ENCODE measurements at places on chromosomes 11 and 22.
A peak's percentile ranks its signal among the peaks of the same experiment; 100 is the strongest.

GRCh38 chr22:43234264-43234988, 47.5 kb upstream of the TTLL12 start:
- no peak for DNase-seq

DNA sequence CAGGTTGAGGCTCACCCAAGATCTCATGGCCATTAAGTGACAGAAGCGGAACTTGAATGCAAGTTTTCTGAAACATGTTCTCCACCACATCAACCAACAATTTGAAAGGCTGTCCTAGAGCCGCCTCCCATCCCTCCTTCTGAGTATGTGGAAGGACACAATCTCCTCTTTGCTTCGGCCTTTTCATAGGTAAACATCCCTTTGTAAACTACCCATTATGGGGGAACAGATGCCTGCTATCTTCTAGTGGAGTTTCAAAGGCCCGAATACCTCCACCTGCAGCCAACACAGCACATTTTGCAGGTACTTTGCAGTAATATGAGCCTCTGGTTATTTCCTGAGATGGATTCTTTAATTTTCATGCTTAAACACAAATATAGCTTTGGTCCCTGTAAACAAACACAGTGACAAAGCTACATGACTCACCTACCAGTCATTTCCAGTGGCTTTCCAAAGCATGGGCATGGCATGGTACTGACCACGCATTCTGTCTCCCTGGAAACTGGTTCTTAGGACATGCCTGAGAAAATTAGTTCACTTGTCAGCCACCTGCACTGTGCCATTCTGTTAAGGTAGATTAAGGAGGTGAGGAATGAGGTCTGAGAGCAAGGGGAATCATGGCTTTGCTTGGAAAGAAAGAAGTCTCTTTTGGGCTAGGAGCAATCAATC, 60.2 kb downstream of the EHF start:
- peak; percentile 72 for DNase-seq

DNA sequence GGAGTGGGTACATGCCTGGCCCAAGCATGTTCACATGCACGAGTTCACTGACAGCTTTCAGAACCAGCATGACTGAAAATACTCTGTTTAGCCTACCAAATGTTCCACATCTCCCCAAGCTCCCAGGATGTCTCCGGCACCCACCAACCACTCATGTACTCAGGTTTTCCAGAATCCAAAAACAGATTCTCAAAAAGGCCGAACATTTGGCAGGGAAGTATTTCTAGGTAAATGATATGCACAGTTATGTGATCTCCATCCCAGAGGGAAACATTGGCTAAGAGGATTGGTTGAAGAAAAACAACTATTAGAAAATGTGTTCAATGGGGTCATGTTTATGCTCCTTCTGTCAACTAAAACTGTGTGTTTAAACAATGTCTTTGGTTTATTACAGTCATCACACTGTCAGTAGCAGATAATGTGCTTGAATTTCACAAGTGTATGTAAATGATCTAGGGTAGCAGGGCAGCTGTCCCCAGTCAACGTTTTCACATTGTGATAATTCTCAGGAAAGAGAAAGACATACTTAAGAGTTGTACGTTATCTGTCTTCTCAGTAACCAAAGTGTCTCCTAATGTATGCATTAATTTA, 52.3 kb downstream of the BARX2 start:
- no peak for DNase-seq

GRCh38 chr11:86151174-86152005, 82.5 kb upstream of the PICALM start:
- peak; percentile 8 for DNase-seq

GRCh38 chr22:43833286-43834240, 21.5 kb upstream of the EFCAB6 start:
- no peak for DNase-seq

DNA sequence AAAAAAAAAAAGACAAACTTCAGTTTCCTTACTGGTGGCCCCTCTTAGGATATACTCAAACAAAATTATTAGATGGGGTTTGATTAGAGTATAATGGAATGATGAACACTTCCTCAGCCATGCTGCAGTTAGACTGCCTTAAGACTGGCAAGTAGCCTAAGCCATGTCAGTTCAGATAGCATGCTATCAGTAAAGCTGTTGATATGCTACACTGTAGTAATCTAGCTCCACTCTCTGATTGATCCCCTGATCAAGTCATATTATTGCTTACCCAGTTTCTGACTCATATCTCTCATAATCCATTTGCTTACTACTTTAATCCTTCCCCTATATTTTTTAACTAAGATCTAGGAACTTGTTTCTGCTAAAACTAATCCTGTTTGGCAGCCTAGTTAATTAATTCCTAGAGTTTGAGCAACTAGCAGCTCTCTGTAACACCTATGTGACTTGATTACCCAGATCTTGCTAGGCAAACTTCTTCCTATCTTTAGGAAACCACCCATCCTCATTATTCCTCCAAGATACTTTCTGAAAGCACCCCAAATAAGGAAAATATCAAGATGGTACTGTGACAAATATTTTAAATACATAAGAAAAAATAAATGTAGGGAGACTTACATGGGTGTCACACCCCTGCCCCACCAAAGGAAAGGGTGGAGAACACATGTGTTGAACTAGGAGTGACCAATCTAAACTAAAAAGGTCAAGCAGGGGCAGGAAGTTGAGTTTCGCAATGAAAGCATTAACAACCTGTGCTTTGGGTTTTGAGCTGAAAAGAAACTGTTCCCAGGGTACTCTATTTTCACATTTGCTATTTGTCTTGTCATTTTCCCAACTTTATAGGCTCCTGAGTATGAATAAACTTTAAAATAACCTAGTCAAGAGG, 43.2 kb downstream of the PIK3C2A start:
- no peak for DNase-seq

DNA sequence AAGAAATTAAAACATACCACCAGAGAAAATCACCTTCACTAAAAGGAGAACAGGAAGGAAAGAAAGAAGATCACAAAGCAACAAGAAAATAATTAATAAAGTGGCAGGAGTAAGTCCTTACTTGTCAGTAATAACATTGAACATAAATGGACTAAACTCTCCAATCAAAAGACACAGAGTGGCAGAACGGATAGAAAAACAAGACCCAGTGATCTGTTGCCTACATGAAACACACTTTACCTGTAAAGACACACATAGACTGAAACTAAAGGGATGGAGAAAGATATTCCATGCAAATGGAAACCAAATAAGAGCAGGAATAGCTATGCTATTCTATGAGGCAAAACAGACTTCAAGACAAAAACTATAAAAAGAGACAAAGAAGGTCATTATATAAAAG, 25.9 kb downstream of the PLA2G6 start:
- no peak for DNase-seq

DNA sequence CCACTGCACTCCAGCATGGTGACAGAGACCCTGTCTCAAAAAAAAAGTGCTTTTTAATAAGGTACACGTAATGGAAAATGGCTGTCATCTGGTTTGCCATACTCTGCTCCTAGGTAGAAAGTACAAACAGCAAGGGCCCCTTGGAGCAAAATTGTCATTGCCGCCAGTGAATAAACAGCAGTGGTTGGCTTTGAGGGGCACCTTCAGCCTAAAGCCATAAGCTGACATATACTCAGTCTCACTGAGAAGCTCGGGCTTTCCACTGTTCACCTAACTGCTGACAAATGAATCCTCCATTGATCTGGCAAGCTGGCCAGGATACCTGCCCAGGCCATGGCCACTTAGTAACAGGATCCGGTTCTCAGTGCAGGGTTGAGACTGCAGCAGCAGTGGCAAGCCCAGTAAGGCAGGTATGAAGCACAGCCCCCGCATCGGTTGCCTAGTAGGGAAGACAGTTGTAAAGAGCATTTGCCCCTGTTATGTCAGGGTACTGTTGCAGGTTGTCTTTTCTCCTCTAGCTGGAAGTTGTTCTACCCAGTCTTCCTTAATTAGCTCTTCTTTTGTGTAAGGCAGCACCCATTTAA, 38.8 kb downstream of the MARK2 start:
- no peak for DNase-seq

GRCh38 chr22:40211476-40212054, 33.8 kb downstream of the TNRC6B start:
- DNase-seq = no peak

- DNase-seq = no peak
Observed at GRCh38 chr11:99327527-99327926, 306.8 kb downstream of the CNTN5 start.

- no peak for DNase-seq
Observed at GRCh38 chr11:108223348-108224149, 682 bp downstream of the ATM start.

DNA sequence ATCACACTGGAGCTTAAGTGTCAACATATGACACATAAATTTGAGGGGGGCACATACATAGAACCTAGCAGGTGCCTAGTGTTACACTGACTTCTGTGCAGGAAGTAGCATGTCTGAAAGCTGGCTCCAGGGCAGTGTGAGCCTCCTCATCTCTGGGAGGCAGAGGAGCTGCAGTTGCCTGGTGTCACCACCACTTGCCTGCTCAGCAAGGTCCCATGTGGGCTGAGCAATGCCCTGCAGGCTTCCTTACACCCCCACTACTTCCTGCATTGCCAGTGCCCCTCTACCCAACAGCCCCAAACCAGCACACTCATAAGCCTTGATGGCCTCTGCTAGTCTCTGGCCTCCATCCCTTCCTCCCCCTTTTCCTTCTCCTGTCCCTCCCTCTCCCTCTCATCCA, 165.8 kb downstream of the BUD13 start:
- no peak for DNase-seq

DNA sequence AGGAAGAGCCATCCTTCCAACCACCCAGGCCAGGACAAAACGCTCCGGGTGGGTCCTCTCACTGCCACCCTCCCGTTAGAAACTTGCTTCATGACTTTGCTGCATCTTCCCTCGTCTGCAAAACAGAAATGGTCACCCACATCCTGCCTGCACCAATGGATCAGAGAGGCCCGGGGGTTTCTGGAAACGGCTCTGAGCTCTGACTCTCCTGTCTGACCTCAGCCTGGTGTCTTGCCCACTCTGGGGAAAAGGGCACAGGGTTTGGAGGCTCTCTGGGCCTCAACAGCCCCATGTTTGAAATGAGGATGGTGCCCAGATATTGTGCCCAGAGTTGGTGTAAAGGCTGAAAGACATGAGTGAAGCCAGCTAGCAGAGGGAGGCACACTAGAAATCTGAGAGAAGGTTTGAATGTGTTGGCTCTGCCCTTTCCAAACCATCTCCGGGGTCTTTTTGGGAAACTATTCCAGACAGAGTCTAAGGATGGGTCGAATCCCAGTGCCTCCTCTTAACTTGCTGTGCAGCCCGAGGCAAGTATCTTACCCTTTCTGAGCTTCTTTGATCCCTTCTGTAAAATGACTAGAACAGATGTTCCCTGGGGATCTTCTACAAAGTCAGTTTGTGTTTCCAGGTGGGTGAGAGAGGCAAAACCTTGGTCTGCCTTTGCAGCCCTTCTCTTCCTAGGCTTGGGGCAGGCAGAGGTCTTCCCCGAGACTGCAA, 2.1 kb downstream of the CRYBB3 start:
- DNase-seq = no peak

- DNase-seq = no peak
Observed at GRCh38 chr11:79371152-79371551, 69.7 kb downstream of the TENM4 start.

DNA sequence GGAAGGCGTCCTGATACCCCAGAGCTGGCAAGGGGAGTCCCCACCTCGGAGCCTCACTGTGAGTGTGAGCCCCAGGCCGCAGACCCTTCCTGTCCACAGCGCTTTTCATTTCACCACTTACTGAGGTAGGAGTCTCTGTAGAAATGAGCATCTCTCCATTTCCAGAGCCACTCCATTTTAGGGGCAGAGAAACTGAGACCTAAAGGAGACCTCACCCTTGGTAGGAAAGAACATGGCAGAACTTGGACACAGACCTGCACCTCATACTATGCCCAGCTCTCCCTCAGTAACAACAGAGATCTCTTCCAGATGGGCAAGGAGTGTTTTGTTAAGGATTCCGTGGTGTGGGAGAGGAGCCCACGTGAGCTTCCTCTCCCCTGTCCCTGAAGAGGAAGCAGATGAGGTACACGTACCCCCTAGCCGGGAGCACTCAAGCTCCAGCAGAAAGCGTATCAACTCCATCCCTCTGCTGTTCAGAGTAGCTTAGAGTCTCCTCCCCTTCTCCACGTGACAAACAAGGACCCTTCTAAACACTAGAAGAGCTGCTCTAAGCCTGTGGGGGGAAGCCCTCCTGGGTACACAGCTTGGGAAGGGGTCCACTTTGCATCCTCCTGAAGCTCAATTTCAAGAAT, 532 bp upstream of the VSIG2 start:
- DNase-seq = no peak

GRCh38 chr22:27299181-27300085, 502.1 kb downstream of the MN1 start:
- peak; percentile 26 for DNase-seq

DNA sequence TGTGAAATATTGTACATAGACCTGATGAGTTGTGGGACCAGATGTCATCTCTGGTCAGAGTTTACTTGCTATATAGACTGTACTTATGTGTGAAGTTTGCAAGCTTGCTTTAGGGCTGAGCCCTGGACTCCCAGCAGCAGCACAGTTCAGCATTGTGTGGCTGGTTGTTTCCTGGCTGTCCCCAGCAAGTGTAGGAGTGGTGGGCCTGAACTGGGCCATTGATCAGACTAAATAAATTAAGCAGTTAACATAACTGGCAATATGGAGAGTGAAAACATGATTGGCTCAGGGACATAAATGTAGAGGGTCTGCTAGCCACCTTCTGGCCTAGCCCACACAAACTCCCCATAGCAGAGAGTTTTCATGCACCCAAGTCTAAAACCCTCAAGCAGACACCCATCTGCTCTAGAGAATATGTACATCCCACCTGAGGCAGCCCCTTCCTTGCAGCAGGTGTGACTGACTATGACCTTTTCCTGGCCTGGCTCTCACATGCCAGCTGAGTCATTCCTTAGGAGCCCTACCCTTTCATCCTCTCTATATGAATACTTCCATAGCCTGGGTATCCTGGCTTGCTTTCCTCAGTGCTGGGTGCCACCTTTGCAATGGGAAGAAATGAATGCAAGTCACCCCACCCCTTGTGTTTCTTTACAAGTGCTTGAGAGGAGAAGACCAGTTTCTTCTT, 12.3 kb downstream of the PIK3IP1 start:
- no peak for DNase-seq

GRCh38 chr11:19929655-19930054, 217.0 kb downstream of the NAV2 start:
- DNase-seq = peak; percentile 33

DNA sequence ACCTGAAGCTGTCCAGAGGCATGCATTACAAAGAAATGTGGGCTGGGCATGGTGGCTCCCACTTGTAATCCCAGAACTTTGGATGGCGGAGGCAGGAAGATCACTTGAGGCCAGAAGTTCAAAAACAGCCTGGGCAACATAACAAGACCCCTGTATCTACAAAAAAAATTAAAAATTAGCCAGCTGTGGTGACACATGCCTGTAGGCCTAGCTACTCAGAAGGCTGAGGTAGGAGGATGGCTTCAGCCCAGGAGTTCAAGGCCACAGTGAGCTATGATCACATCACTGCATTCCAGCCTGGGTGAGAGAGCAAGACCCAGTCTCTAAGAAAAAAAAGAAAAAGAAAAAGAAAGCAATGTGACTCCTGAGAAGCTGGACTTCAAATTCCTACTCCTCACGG, 138.5 kb upstream of the HSD17B12 start:
- no peak for DNase-seq

GRCh38 chr11:4551346-4551979, 6.5 kb downstream of the OR52M1 start:
- no peak for DNase-seq
